KG1 (cell line): ENCODE measurements at places on chromosomes 6 and 20.
A peak's percentile ranks its signal among the peaks of the same experiment; 100 is the strongest.

- peak; percentile 26 for DNase-seq
These were observed 159.3 kb downstream of the CD83 start for GRCh38 chr6:14276667-14277404.

GRCh38 chr6:89217299-89217910 is at the start of gene GABRR1:
TSS of gene GABRR1 (minus strand) at chr6:89217358. CDS start at chr6:89217322, 36 bp downstream.
- DNase-seq, result no peak

DNA sequence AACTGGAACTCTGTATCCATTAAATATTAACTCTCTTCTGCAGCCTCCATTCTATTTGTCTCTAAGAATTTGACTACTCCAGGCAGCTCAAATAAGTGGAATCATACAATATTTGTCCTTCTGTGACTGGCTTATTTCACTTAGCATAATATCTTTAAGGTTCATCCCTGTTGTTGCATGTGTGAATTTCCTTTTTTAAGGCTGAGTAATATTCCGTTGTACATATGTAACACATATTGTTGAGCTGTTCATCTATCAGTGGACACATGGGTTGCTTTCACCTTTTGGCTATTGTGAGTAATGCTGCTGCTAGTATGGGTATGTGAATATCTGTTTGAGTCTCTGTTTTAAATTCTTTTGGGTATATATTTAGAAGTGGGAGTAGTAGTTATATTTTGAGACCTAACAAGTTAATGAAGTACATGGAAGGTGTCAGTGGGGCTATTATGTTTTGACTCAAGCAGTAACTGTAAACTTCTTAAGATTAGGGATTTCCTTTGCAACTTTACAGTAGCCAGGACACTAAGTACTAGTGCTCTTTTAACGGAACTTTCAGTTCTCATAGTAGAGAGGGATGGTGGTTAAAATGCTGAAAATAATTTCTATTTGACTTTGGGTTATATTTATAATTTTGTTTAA is 29.7 kb upstream of the TMEM217 start:
- DNase-seq, result no peak

GRCh38 chr20:44601801-44602204 is 19.4 kb downstream of the PKIG start:
- no peak for DNase-seq

DNA sequence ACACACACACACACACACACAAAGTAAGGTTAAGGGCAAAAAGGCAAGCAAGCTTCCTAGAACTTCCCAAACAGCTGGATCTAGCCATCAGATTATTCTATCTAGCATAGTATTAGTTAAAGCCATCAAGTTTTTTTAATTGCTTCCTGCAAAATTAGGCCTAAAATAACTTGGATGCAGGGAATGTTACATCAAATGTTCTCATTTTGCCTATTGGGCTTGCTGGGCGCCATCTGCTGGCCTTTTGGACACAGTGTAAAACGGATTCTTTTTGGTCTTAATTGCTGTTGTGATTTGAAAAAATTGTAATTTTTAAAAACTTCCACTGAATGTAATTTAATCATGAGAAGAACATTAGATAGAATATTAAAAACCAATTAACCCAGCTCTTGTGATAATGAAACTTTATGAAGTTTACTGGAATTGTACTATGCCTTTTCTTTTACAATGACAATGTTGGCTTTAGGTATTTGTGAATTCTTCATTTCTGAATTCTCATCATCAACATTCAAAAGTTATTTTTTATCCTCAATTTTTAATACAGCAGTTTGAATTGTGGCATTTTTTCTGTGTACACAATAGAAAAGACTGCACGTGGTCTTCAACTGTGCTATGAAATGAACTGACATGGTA is 6.8 kb downstream of the MKKS start:
- no peak for DNase-seq

- no peak for DNase-seq
These were observed 68.2 kb downstream of the PHACTR3 start for GRCh38 chr20:59672576-59672975.

- DNase-seq, result no peak
These were observed 144.6 kb upstream of the MMS22L start for GRCh38 chr6:97427648-97428047.

DNA sequence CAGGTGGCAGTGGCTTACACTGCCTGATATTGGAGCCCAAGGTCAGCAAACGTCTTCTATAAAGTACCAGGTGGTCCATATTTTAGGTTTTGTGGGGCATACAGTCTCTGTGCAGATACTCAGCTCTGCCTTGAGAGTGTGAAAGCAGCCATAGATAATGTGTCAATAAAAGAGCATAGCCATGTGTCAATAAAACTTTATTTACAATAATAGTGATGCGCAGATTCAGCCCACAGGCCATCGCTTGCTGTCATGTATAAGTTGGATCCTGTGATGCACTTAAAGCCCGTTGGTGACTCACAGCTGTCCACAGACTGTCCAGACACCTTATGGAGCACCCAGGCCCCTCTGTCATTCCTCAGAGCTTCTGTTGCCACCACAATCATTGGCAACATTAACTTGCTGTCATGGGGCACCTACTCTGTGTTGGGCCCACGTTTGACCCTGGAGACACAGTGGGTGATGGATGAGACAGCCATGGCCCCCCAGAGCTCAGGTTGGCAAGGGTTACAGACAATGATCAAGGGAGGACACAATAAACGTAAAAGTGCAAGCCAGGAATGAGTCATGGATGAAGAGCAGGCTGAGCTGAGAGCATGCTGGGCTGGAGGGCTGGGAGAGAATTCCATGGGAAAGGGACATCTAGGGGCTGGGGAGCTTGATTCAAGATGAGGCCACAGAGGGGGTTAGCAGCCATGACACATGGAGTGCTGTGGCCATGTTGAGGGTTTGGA is 173.6 kb downstream of the TAF4 start:
- DNase-seq, result no peak

GRCh38 chr6:66230591-66230990 is 523.6 kb upstream of the EYS start:
- no peak for DNase-seq

GRCh38 chr6:10381133-10381829 is 33.6 kb downstream of the TFAP2A start:
- DNase-seq, result no peak

DNA sequence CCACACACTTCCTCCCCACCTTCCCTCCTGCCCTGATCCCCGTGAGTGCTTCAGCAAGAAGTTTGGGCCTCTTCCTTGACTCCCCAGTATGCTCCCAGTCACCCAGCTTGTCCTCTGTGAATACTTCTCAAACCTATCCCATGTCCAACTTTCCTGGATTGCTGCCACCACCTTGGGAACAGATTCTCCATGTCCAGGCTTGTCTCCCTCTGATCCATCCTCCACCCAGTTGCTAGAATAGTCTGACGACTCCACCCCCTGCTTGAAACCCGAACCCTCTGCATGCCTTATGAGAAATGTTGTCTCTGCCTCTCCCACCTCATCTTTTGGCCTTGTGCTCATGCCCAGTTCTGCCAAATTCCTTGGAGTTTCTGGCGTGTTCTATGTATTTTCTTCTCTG is 108.0 kb downstream of the PPP1R14C start:
- no peak for DNase-seq

- no peak for DNase-seq
These were observed 168.1 kb upstream of the THBS2 start for GRCh38 chr6:169421586-169422264.

DNA sequence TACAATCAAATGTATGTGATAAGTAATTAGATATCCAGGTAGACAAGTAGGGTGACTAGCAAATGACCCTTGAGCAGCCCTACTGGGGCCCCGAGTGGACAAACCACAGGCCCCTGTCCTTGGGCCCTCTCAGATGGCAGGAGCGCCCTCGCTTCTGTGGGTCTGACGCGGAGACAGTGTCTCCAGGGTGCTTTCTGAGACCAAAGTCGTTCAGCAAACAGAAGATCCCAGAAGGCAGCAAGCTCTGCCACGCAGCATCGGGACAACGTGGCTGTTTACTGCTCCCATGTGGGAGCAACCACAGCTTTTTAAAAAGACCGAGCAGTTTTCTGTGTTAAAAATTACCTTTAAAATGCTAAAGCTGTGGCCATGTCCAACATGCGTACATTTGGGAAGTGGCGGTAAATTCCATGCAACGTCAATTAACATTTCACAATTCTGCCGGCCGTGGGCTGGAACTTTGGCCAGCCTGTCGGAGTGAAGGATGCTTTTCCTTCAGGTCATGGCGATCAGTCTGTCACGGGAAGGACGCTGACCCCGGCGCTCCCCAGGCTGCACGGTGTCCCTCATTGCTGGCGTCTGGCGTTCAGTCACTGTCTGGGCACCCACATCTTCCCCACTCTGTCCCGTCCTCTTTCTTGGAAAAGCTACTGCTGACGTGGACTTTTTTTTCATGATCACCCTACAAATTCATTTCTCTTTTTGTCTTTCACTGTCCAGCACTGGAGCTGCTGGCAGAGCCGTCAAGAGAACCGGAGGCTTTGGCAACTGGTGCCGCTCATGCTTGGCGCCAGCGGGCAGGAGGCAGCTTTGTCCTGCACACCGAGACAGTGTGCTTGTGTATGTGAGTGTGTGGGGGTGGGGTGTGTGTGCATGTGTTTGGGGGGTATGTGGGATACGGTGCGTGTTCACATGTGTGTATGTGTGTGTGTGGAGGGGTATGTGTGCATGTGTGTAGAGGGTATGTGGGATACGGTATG is 293.1 kb downstream of the CDH4 start:
- DNase-seq, result no peak

DNA sequence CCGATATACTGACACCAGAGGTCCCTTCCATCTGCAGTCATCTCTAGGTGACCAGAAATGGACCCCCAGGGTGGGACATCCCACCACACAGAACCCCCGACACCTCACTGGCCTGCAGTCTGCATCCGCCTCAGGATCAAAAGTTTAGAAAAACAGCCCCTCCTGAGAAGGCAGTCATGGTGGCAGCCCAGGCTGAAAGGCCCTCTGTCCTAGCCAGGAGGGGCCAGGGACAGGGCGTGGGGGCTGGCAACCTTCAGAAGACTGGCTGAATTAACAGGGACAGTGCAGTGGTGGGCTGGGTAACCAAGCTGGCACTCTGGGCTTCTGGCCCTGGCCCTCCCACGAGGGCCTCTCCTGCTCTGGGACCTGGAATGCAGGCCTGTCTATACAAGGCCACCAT is 34.3 kb upstream of the MDFI start:
- no peak for DNase-seq

DNA sequence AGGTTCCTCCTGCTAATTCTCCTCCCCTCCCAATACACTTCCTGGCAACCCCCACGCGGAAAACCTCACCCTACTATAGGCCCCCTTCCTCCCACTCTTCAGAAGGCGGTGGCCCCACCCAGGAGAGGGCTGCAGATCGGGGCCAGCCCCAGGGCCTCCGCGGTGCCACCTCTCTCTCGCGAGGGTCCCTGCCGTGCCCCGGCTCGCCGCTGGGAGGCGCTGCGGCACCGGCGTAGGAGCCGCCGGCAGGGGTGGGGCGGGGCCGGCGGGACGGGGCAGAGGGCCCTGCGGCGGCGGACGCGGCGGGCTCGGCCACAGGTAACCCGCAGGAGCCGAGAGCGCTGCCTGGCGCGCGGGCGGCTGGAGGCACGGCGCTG is at the start of gene ANKRD6:
ANKRD6 (plus strand) TSS at position 278 of the 377 bp plus-strand sequence. CDS start 133,825 bp downstream, outside the sequence.
- DNase-seq, result peak; percentile 53

DNA sequence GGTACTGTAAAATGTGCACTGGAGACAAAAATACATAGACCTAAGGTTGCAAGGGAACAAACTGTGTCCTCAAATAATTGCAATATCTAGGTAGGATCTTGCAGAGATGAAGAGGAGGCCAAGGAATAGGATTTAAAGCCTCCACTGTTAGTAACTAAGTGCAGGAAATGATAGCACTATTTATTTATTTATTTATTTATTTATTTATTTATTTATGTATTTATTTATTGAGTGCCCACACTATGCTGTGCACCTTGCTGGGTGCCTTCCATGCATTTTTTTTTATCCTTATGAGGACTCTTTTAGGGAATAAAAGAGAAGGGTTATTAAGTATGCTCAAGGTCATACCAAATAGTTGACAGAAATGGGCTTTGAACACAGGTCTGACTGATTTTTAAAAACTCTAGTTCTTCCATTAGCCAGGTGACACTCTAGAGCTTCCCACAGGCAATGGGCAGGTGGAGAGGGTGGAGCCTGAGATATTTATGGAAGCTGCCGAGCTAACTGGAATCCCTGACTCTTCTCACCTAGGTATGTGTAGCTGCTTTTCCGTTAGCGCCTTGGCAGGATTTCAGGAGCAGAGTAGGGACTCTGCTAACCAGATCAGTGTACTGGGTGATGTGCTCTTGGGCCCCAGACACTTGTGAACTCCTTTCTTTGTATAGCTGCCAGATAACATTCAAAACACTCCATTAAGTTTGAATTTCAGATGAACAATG is 12.8 kb upstream of the NUP153 start:
- DNase-seq, result no peak

DNA sequence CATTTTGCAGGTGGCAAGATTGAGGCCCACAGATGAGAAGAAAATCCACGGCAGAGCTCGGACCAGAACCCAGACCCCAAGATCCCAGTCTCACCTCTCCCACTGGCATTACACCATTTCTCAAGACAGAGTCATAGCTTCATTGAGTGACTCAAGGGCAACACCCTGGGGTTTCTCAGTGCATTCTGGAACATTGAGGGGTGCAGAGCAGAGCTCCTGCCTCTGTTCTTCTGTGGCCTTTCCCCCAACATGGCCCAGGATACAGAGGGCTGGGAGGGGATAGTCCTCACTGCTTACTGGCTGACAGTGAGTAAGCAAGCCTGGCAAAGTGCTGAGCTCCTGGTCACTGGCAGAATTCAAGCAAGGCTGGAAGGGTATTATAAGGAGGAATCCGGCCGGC is 74.0 kb downstream of the MDGA1 start:
- no peak for DNase-seq

- no peak for DNase-seq
These were observed 19.6 kb downstream of the TTPAL start for GRCh38 chr20:44495257-44495656.

- no peak for DNase-seq
These were observed 201.8 kb downstream of the DHX35 start for GRCh38 chr20:39163993-39164392.

DNA sequence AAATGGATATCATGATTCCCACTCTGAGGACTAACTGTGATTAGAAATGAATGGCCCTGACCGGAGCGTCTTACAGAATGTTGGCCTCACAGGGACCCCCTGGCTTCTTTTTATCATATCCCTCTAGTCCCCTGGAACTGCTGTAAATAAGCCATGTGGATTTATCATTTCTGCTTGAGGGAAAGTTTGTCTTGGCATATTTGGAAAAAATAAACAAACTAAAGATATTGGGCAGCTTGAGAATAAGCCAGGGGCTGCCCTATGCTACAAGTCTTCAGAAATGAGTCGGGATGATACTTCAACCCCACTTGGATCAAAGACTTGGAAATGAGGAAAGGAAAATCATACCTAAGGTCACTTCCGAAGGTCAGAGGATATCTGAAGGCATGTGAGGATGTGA is 179.1 kb downstream of the THBS2 start:
- no peak for DNase-seq

GRCh38 chr20:3869839-3870634 is 19.1 kb upstream of the PANK2 start:
- DNase-seq, result no peak

DNA sequence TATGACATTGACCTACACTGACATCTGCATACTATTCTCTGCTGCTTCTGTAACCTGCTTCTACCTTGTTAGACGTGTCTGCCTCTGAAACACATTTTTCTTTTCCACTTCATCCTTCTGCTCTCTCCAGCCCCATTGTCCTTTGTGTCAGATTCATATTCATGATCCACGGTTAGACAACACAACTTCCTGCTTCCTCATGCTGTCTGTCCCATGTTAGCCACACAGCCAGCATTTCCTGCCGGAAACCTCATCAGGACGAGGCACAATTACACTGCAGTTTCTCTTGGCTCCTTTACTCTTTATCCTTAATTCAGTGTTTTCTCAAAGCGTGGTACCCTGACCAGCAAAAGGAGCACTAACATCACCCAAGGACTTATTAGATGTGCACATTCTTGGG is 150.2 kb downstream of the TBC1D7 start:
- DNase-seq, result peak; percentile 55

- no peak for DNase-seq
These were observed 76.2 kb upstream of the FRMD1 start for GRCh38 chr6:168155193-168155592.
